ENCODE measurements at places on chromosomes 11 and 22.

DNA sequence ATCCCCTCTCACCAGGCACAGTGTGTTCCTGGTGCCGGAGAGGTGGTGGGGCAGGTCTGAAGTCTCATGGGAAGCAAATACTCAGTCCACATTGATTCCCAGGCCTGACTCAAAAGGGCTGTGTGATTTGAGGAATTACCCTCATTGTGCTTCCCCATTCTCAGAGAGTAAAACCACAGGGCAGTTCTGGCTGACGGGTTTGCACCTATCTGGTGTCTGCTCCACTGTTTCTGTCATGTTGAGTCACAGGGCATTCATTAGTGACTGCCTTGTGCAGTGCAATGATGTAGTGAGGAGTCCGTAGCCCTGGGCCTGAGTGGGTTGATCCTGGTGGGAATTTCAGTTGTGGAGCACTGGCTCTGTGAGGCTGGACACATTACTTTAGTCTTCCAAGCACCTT, 85.2 kb upstream of the ARHGAP20 start:
- no peak for DNase-seq

DNA sequence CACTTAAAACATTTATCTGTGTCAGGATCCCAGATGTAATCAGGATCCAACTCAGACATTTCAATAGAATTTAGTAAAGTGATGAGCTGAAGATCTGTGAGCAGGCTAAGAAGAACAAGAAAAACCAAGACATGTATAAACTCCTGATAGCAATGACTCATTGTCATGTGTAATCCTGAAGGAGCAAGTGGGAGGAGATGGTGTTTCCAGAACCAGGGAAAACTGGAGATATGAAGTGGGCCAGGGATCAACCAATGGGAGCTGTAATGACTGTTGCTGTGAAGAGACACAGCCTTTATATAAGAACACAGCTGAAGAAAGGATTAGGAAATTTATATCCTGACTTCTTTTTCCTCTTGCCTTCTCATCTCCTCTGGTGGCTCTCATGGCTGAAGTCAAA, 682.5 kb upstream of the ARHGAP42 start:
- DNase-seq, result no peak

DNA sequence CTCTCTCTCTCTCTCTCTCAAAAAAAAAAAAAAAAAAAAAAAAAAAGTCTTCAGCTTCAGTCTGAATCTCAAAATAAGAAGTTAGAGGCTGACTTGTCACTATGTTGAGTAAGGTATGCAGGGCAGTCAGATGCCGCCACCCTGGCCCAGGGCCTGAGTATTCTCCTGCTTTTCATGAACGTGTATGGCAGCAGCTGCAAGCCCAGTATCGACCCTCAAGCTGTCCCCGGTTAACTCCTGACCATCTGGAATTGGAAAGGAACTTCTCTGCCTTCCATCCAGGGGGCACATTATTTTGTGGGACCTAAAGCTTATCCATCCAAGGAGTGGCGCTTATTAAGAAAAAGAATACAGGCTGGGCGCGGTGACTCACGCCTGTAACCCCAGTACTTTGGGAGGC, 11.4 kb downstream of the MRGPRD start:
- DNase-seq, result no peak

DNA sequence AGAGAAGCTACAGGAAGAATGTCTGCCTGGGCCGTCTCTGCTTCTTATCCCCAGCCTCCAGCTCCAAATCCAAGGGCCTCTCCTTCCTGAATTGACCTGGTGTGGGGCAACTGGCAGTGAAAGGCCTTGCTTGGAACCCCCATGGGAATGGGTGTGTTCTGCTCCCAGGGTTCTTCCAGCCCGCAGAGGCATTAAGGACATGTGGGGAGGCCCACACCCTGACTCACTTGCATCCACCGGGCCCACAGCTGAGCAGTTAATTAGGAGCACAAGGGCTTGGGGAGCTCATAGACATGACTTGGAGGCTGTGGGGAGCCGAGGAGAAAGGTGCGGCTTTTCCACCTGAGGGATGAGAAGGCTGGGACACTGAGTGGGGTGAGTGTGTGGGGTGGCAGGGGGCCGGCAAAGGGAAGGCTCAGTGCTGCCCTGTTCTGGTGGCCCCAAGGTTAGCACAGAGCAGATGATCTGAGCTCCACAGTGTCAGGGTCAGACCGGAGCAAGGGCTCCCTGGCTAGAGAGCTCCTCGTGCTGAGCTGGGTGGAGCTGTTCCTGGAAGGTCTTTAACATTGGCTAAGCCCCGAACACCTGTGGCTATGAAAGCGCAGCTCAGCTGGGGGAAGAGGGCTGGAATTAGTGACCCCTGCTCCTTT, 64.5 kb upstream of the NECTIN1 start:
- peak; percentile 47 for DNase-seq

DNA sequence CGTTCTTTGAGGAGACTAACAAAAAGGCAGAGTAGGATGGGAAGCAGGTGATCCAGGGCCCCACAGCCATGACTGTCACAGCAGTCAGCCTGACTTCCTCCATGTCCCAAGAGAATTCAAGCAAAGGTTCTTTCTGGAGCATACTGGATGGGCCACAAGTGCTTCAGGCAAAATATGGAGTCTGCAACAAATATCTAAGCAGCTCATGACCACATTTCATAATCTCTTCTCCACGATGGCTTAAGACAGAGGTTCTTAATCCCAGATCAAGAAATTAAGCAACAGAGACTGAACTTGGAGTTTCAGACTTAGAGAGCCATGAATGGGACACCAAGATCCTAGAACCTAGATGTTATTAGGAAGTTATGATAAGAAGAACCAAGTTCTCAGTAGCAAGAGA, 31.6 kb downstream of the GUCY1A2 start:
- no peak for DNase-seq

- no peak for DNase-seq
Measured at GRCh38 chr11:8092587-8093424, 11.8 kb downstream of the TUB start.

DNA sequence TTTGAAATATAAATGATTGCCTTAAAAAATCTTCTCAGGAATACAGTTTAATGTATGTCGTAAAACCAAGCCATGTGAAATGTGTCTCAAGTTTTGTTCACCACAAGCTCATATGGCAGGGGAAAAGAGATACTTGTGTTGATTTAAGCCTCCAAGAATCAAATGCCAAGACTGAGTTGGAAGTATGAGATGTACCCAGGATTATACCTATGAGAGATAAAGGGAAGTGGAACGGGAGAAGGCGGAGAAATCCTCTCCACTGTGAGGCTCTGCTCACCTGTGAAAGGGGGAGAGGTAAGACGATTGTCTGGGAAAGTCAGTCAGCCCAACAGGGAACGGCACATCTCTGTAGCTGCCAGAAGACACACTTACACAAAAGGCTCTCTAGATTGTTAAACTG, 124.8 kb downstream of the TRPC6 start:
- DNase-seq, result no peak

GRCh38 chr11:29119707-29120618, 896.9 kb downstream of the KCNA4 start:
- DNase-seq, result peak; percentile 38

DNA sequence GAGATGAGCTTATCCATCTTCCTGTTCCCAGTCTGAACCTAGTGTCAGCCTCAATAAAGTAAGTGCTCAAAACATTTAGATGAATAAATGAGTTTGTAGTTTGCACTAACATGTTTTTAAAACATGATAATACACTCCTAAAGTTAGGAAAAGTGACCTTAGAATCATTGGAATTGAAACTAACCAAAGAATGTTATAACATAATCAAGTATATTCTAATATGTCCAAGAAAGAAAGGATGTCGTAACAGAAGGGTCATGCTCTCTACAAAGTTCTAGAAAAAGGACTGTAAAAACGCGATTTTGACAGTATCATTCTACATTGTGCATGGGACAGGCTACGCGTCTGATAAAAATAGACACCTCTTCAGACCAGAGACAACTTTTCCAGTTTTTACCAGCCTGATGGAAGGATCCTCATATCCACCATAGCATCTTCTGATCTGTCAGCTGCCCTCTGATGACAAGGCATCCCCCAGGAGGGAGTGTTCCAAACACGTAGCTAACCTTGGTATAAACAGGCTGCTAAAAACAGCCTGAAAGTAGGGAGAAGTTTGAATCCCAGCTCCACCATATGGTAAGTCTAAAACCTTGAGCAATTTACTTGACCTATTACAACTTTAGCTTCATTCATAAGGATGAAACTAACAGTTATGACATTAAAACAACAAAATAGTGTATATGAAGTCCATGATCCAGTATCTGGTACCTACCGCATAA, 30.2 kb downstream of the CLMP start:
- DNase-seq, result no peak

DNA sequence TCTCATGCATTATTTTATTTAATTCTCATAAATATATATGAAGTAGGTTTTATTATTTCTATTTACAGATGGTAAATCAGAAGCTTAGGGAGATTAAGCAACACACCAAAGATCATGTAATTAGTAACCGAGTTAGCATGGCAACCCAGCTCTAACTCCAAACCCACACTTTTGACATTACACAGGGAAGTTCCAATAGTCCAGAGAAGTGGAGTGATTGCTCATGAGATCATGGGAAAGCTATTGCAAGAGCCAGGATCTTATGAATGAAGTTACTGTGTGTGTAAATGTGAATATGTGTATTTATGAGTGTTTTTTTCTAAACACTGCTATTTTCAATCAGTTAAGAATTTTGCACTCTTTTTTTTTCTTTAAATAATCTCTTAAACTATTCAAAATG, 225.8 kb upstream of the KIRREL3 start:
- DNase-seq, result no peak

DNA sequence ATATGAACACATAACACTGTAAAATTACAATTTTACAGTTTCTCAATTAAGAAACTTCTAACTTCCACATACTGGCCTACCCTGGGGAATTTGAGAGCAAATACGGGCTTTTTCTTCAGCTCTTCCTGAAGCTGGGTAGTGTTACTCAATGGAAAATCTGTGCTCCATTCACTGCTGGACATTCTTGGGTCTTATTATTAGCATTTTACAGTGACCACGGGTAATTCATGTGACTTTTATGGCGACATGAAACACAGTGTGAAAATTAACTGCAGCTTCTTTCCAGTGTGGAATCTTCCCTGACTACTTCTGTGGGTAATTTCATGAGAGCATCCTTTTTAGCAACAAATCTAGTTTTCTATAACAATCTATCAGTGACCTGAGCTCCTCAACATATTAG, 423.7 kb upstream of the ANO5 start:
- DNase-seq, result no peak

DNA sequence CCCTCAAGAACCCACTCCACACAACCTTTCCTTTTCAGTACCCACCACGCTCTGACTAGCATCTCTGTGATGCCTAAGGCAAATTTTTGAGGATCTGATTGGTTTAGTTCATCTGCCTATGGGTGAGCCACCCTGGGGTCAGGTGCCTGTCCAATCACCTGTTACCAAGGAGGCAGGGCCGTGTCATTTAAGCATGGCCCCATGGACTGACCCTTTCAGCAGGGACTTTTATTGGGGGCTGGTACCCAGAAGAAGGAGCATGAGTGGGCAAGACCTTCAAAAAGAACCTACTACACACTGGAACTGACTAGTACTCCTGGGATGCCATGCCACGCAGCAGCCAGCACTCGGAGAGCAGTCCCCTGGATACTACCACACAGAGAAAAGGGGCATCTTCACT, 28.4 kb downstream of the C11orf91 start:
- DNase-seq, result no peak

GRCh38 chr22:44195189-44195871, 14.6 kb downstream of the PARVG start:
- DNase-seq, result no peak
